HTR-8/SVneo (cell line): ENCODE measurements at places on chromosomes 6 and 20.

GRCh38 chr6:7617801-7618764, 28.1 kb downstream of the SNRNP48 start:
- DNase-seq = peak; percentile 64

- DNase-seq = no peak
Observed at GRCh38 chr20:54456423-54456822, 19.0 kb upstream of the DOK5 start.

DNA sequence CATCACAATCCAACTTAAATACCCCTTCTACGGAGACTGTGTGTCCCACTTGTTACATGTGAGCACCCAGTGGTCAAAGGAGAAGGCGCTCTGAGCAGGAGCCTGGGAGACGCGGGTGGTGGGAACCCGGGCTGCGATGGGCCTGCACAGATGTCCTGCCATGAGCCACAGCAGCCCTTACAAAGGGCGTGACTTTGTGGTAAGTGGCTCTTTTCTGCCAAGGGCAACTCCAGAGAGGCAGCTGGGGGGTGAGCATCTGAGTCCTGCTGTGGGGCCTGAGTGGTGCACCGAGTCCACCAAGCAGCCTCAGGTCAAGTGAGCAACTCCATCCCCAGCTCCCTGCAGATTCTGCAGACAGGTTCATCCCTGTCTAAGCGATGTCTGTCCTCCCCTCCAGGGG, 33.6 kb upstream of the CST7 start:
- no peak for DNase-seq

- DNase-seq = no peak
Observed at GRCh38 chr20:47800623-47801022, 15.3 kb upstream of the SULF2 start.

DNA sequence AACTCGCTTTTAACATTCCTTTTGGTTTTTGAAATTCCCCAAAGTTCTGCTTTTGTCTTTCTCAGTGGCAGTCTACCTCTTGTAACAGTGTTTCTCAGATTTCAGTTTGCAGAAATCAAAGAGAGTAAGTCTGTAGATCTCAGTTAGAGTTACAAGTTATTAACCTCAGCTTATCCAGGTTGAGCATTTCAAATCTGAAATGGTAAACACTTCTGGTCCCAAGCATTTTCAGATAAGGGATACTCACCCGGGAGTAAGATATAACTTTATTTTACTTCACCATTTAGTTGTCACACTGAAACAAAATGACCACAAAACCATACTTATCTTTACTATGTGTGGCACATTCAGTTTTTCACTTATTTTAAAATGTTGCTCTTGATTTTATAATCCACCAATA, 9.8 kb downstream of the ZNF292 start:
- DNase-seq = no peak

DNA sequence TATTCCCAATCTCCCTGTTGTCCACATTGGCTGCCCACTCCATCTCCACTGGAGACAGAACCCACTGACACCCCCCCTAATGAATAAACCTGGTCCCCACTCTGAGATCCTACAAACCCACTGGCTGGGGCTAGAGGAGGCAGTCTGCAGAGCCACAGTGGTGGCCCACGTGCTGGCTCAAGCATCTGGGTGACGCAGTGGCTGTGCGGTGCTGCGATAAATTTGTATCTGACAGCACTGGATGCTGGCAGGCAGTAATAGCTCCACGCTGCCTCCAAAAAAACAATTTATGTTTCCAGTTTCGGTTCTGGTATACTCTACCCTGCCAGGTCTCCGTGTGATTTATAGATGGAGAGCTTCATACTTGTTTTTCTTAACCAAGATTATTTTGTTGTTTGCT, 87.1 kb upstream of the SYNDIG1 start:
- DNase-seq = no peak

DNA sequence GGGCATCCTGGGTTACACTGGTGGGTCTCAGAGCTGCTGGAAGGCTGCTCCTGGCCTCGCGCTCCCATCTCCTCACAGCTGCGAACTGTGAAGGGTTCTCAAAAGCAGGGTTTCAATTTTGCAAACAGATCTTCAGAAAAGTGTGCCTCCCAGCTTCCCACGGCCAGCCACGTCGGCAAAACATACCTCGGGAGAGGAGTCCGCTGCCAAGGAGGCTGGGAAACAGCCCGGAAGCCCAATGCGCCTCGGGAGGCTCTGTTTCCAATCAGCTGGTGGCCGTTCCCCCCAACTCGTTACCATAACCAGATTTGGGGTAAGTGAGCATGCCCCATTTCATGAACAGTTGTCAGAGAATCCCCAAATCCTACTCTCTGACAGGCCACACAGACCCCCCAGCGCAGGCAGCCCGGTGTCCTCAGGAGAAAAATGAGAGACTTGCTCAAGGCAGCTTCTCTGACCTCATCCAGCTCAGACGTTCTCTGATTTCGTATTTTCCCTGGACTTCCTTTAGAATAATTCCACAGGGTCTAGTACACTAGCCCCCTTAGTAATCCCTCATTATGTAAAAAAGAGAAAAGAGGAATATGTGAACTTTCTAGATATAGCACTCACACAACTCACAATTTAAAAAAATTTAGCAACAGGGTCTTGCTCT, 98.4 kb downstream of the SNX5 start:
- no peak for DNase-seq

DNA sequence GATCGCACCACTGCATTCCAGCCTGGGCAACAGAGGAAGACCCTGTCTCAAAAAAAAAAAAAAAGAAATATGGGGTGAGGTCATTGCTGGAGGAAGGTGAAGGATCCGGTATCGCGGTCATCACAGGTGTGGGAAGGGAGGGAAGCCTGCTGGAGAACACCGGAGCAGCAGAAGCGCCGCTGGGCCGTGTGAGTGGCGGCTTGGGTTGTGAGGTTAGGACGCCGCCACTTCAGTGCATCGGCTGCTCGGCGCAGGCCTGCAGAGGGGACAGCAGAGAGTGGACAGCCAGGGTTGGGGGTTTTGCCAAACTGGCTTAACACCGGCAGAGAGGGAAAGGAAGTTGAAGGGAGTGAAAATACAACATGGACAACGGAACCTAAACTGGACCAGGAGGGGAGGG, 5.4 kb downstream of the TLDC2 start:
- no peak for DNase-seq

DNA sequence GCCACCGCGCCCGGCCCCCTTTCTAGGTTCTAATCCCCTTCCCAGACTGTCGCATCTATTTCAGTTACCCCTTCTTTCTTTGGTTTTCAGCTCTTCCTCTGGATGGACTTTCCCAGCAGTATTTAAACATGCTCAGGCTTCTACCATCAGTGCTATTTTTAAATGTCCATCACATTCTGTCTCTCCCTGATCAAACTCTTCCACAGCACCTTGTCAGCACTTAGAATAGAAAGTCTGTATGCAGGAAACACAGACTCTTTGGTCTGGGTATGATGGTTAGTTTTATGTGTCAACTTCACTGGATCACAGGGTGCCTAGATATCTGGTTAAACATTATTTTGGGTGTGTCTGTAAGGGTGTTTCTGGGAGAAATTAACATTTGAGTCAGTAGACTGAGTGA, 297.8 kb upstream of the ECI2 start:
- DNase-seq = no peak

GRCh38 chr6:150567823-150568383, 31.8 kb upstream of the PLEKHG1 start:
- no peak for DNase-seq

DNA sequence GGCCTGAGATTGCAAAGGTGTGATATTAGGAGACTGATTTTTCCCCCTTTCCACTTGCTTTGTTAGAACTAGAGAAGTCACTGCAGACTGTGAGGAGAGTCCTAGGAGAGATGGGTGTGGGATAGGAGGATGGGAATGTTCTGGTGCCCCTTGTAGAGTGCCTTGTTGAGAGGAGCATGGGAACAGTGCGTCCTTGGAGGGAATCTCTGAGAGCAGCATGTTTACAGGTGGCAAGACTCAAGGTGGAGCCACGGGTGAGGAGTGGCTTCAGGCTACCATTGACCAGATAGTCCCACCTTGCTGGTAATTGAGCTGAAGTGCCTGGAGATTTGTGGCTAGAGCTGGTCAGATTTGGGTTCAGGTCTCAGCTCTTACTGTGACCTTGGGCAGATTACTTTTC, 6.0 kb downstream of the PLCG1 start:
- DNase-seq = no peak

- no peak for DNase-seq
Observed at GRCh38 chr6:5175635-5176034, 85.1 kb downstream of the LYRM4 start.

DNA sequence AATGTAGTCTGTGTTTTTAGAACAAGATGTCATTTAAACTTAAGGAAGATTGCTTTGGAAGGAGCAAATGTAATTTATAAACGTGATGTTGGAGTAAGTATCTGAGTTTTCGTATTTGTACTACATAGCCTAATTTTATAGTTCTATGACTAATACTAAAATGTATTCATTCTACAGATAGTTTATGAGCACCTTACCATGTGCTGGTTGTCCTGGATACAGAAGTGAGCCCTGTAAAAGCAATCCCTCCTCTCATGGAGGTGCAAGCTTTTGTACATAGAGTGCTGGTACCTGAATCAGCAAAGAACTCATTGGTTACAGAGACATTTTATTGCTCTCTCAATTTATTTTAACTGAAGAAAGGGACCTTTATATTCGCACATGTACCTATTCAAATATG, 27.1 kb downstream of the TBPL1 start:
- DNase-seq = no peak

- DNase-seq = no peak
Observed at GRCh38 chr20:41064377-41064776, 35.8 kb downstream of the TOP1 start.

GRCh38 chr6:148973538-148974208, 226.8 kb downstream of the UST start:
- DNase-seq = peak; percentile 8

- DNase-seq = no peak
Observed at GRCh38 chr6:63787021-63787420, 151.4 kb downstream of the PHF3 start.

- no peak for DNase-seq
Observed at GRCh38 chr6:169343886-169344749, 90.5 kb upstream of the THBS2 start.

GRCh38 chr6:151847064-151847463, 39.6 kb downstream of the ESR1 start:
- peak; percentile 12 for DNase-seq

DNA sequence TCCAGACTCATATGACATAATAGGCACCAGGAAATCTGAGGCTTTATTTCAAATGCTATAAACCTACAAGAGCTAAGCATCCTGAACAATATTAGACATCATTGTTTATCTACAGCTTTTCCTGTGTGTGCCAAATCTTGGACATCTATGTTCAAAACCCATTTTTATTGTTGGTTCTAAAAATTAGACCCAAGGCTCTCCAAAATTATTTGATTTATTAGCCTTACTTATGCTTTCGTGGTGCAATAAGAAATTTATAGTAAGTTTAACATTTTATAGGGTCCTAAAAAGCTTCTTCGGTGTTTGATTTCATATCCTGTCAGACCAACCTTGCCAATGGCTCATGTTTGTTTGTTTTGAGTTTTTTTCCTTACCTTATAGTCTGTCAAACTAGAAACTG, 1014.5 kb upstream of the MANEA start:
- no peak for DNase-seq
